ENCODE measurements at places on chromosomes 5 and 9. TPM values are rescaled to one million over a fixed set of nuclear protein-coding genes. Genes with fewer than 3 reads are reported as not detected.

Gene STK32A
- 6.2 TPM for total RNA-seq

Gene JAKMIP2
- not detected for total RNA-seq

Gene CCNB1
- 16.0 TPM for total RNA-seq

Gene FASTKD3
- total RNA-seq: not detected

Gene SEMA6A
- 17.8 TPM for total RNA-seq

All from ascending aorta (tissue), 2 donors.